Left cardiac atrium (tissue), 4 donors: ENCODE measurements at places on chromosomes 1 and 21. TPM values are rescaled to one million over a fixed set of nuclear protein-coding genes. Genes with fewer than 3 reads are reported as not detected.

PLPP3 gene
- 85.1 TPM for total RNA-seq

COL8A2 gene
- total RNA-seq = 4.2 TPM

TMEM52 gene
- total RNA-seq = 0.68 TPM

- DNase-seq = no peak
Measured at GRCh38 chr1:78143152-78143551, 97.4 kb downstream of the GIPC2 start.

DNA sequence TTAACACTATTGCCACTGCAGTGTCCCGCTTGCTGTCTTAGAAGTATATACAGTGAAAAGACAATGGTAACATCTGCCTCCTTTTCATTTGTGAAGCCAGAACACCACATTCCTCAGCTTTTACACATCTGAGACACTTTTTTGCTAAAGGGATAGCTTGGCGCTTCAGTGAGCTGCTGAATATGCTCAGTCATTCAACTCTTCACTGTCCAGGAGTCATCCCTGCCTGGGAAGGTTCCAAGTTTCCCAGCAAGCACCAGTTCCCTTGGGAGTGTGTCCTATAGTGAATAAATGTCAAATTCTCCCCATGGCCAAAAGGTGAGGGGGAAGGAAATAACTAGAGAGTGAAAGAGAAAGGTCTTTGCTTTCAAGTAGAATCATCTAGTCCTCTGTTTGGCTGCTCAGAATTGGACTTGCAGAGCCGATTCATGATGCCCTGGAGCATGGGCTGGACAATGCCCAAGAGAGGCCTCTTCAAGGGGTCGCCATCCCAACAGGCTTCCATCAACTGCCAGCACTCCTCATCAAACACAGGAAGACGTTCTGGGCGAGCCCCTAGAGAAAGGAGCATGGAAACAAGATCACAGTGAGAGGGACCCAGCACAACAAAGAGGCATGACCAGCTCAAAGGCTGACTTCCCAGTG, 25.5 kb upstream of the RBBP5 start:
- DNase-seq = no peak

DNA sequence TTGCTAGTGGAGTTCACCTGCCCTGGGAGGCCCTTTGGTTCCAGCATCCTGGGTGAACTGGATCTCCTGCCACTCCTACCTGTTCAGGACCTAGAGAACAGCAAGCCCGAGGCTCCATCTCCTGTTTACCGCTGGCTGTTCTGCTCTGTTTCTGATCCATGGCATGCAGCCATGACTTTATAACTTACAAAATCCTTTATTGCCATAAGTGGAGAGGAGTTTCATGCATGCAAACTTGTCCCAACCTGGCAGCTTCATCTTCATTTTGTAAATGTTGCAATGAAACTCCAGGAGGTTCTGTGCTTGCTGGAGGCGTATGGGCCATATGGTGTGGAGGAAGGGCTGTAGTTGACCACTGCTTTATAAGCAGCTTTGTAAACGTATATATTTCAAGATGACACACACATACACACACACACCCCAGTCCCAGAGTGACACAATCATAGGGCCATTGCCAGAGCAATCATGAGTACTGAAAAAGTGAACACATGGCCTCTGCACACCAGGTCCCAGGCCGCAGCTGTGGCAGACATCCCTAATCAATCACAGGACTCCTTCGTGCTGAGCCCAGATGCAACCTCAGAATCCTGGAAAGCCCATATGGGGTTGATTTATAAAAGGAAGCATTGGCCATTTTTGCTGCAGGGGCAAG, 69.0 kb downstream of the UBIAD1 start:
- DNase-seq = no peak
